ENCODE measurements at places on chromosomes 16 and 17. TPM values are rescaled to one million over a fixed set of nuclear protein-coding genes. Genes with fewer than 3 reads are reported as not detected.

Gene SERPINF2
- 0.24 TPM for total RNA-seq

Gene ABCC12
- total RNA-seq = not detected

- peaks cover 22% of the 10 kb centered on the region for H3K36me3 ChIP-seq
- H3K27me3 ChIP-seq = no peaks in the 10 kb centered on the region
- peak overlapping the region; percentile 95 for H3K27ac ChIP-seq
- H3K4me3 ChIP-seq = peak overlapping the region; percentile 86
Measured at GRCh38 chr17:39774047-39774446, 36.3 kb downstream of the GRB7 start.

- no peaks in the 10 kb centered on the region for H3K4me1 ChIP-seq
- peaks cover 21% of the 10 kb centered on the region for H3K27me3 ChIP-seq
- no peak overlapping the region for H3K4me3 ChIP-seq
- H3K36me3 ChIP-seq = no peaks in the 10 kb centered on the region
- no peak for DNase-seq
- H3K27ac ChIP-seq = no peak overlapping the region
Measured at GRCh38 chr16:54128629-54129234, 157.9 kb downstream of the IRX3 start.

GRCh38 chr17:81026266-81027036 lies 8.5 kb upstream of the BAIAP2 start:
- no peak overlapping the region for H3K27ac ChIP-seq
- H3K36me3 ChIP-seq = no peaks in the 10 kb centered on the region
- H3K4me3 ChIP-seq = no peak overlapping the region
- H3K27me3 ChIP-seq = peaks cover 14% of the 10 kb centered on the region
- peak; percentile 60 for DNase-seq

Gene BAHCC1
- 0.84 TPM for total RNA-seq

- H3K27ac ChIP-seq = no peak overlapping the region
- no peaks in the 10 kb centered on the region for H3K36me3 ChIP-seq
- no peak overlapping the region for H3K4me3 ChIP-seq
- DNase-seq = no peak
Measured at GRCh38 chr16:67790071-67790470, 16.3 kb downstream of the RANBP10 start.

Gene CLEC18A
- 5.1 TPM for total RNA-seq

DNA sequence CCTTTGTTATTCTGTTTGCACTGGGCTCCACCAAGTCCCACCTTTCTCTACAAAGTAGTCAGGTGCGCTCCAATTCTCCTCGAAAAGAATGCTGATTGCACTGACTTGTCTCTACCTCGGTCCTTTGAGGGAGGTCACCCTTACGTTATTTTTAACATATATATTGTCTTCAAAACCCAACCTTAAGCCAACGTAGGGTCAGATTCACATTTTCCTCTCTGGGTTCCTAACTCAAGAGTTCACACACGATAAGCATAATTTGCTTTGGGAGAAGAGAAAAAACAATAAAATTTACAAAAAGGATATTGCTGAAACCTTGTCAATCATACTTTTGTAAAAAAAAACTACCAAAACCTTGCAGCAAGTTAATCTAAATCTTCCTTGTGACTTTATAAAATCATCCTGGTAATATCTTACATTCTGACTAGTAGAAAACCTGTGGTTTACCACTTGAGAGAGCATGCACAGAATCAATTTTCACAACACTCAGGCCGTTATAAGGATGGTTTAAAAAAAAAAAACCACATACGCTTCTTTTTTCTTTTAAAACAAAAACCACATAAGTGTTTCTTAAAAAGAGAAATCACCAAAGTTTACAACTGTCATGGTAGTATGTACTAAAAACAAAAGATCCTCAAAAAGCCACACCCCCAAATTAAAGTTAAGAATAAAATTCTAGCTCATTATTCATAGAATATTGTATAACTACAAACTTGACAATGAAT lies 72.2 kb upstream of the TRAP1 start:
- peaks cover 17% of the 10 kb centered on the region for H3K36me3 ChIP-seq
- H3K4me1 ChIP-seq = peaks cover 46% of the 10 kb centered on the region
- peak overlapping the region; percentile 85 for H3K27ac ChIP-seq
- H3K27me3 ChIP-seq = peaks cover 2% of the 10 kb centered on the region
- H3K4me3 ChIP-seq = peak overlapping the region; percentile 81
